ENCODE measurements at places on chromosomes 6 and 20. TPM values are rescaled to one million over a fixed set of nuclear protein-coding genes. Genes with fewer than 3 reads are reported as not detected.

GRCh38 chr6:75759207-75759606 is 10.2 kb downstream of the MYO6 start:
- DNase-seq = no peak

- DNase-seq = no peak
Observed at GRCh38 chr6:56279331-56280080, 32.1 kb upstream of the COL21A1 start.

DNA sequence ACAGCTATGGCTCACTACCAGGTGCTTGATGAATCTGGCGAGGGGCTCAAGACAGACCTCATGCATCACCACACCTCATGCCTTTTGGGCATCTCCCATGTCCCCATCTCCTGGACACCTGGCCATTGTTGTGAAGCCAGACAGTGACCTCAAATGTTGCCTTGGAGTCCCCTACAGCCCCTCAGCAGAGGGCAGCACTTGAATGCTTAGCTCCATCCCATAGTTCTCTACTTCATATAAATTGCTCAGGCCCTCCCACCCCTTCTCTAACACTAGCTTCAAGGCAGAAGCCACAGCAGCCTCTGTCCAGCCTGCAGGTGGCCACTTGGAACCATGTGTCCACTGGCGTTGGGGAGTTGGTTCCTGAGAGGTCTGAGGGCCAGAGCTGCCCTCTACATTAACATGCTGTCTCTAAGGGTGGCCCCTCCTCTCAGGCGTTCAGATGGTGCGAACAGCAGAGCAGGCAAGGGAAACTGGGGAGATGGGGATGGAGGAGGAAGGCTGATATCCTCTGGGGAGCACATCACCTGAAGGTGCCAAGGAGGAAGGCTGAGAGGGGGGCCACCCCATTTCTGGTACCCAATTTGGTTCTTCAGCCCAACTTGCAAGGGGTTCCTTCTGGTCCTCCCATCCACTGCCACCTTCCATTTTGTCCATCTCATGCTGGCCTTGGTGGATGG is 31.3 kb downstream of the MOCS1 start:
- no peak for DNase-seq

GRCh38 chr6:23414051-23414445 is 712.0 kb upstream of the NRSN1 start:
- no peak for DNase-seq

The PTPRT gene
- not detected for total RNA-seq

DNA sequence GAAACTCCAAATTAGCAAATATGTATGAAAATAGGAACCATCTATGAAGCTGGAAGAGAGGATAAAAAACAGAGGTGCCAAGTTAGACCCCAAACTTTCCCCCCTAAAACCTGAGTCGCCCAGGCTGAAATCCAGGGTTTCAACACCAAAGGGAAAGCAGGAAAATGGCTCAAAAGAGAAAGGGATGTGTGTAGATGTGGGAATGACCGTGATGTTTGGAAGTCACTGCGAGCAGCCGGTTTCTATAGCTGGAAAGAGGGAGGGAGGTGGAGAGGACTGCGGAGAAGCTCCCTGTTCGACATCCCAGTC is 4.5 kb downstream of the RING1 start:
- DNase-seq = no peak

GRCh38 chr20:59437601-59438031 is 137.2 kb downstream of the EDN3 start:
- no peak for DNase-seq

DNA sequence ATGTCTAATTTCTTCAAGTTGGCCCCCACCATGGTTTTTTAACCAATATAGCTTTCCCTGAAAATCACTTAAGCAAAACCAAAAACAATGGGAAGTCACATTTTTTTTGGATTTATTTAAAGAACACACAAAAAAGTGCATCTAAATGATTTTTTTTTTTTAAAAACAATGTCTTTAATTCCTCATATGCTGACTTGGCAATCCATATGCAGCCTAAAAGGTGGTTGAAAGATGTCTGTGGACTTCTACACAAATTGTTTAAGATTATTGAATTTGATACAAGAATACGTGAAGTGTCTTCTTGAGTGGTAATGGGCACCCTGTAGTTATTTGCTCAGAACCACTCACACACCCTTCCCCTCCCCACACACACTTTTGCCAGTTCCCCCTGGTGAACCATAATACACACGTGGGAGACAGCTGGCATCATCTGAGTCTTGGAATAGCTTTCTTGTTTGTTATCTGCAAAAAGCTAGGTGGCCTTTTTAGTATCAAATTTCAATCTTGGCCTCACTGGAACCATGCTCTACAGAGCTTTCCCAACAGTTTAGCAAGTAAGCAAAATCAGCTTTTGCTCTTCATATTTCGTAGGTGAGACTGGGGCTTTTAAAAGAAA is 60.9 kb upstream of the TULP1 start:
- no peak for DNase-seq

- no peak for DNase-seq
Observed at GRCh38 chr6:143205131-143205535, 144.4 kb downstream of the AIG1 start.

- DNase-seq = no peak
Observed at GRCh38 chr20:46646122-46646521, 5.1 kb downstream of the SLC13A3 start.

GRCh38 chr20:23602241-23602640 is 3.5 kb downstream of the CST9 start:
- DNase-seq = no peak

The ANGPT4 gene
- total RNA-seq = not detected

DNA sequence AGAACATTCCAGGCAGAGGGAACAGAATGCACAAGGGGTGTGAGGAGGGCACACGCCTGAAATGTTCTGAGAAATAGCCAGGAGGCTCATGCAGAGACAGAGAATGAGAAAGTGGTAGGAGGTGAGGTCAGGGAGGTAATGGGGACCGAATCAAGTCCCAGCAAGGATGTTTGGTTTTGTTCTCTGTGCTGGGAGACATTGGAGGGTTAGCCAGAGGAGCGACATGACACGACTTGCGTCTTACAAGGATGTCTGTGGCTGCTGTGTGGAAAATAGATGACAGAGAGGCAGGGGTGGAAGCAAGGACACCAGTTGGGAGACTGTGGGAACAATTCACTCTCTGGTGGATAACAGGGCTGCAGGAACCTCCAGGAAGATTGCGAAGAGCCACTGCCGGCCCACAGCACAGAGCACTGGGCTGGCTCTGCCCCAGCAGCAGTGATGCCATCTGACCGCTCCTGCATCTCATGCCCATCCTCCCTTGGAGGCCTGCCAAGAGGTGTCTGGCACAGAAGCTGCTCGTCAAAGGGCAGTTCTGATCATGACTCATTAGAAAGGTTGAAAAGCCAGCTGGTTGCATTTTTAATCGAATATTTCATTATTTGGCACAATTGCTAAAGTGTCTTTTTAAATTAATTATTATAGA is 57.7 kb upstream of the CD83 start:
- no peak for DNase-seq

The GSTA3 gene
- not detected for total RNA-seq

DNA sequence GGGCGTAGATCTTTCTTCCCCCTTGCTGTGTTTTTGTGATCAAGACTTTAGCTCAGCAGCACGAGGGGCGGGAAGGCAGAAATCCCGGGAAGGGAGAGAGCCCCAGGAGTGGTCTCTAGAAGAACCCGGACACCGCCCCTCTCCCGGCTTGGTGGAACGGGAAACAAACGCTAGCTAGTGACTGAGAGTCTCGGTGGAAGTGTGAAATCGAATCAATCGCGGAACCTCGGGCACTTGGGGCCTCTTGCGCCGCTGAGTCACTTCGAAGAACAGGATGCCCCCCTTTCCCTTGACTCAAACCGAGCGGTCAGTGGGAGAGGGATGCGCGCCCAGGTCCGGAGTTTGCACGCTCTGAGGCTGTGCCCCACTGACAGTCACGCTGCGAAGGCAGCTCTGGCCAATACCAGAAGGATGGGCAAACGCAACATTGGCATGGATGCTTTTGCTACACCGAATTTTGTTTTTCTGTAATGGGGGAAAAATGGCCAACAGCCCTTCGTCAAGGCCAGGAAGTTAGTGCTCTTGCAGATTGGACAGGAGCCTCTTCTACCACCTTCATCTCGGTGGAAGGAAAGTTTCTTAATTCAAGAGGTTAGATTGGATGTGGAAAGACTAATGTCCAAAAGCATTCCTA is 1.6 kb upstream of the OLIG3 start:
- no peak for DNase-seq

The TMC2 gene
- total RNA-seq = not detected

GRCh38 chr6:152380993-152381898 is 255.9 kb downstream of the SYNE1 start:
- no peak for DNase-seq

The MYCT1 gene
- total RNA-seq = not detected

- no peak for DNase-seq
Observed at GRCh38 chr6:166554316-166554715, 32.2 kb downstream of the RAMACL start.

- DNase-seq = no peak
Observed at GRCh38 chr6:72836971-72837370, 215.1 kb downstream of the KCNQ5 start.

DNA sequence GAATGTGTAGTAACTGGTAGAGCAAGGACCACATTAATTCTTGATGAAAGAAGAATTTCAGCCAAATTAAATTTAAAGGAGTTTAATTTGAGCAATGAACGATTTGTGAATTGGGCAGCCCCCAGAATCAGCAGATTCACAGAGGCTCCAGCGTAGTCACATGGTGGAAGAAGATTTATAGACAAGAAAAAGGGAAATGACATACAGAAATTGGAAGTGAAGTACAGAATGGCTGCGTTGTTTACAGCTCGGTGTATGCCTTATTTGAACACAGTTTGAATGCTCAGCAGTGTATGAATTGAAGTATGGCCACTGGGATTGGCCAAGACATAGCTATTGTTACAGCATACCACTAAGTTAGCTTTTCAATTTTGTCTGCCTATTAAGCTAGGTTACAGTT is 173.6 kb upstream of the ARG1 start:
- DNase-seq = no peak

- DNase-seq = no peak
Observed at GRCh38 chr6:126123226-126123625, 136.9 kb downstream of the TRMT11 start.

DNA sequence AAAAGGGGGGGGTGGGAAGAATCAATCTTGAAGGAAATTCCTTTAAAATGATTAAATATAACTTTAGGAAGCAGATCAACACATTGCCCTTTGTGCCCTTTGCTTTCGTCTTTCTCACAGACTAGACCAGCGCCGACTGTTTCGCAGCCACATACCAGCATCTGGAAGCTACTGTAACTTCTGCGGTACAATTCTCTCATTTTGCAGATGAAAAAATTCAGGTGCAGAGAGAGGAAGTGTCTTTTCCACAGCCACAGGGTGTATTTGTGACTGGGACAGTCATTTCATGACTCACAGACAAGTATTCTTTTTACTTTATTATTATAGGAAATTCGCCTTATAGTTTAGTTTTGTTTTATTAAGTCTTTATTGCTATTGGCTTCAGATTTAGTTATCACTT is 84.2 kb downstream of the UST start:
- DNase-seq = peak; percentile 16

GRCh38 chr6:36788768-36789167 is 50.5 kb downstream of the CPNE5 start:
- DNase-seq = no peak

DNA sequence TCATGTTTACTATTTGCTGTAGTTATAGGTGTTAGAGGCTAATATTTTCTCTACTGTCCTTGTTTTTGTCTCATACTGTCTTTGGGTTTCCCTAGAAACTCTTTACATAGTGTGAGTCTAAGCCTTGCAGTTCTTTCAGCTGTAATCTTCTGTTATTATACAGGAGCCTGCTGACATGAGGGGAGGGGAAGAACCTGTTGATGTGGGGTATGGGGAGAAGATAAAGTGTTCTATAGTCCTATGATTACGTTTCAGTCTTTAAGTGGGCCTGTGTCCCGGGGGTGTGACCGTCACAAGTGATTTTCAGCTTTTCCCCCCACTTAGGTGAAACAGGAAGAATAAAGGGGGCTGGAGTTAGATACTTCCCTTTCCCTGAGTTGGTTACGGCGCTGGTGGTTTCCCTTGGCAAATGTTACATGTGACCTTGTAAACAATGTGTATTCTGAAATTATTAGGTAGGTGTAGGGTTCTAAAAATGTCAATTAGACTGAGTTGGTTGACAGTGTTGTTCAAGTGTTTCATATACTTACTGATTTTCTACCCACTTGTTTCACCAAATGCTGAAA is 41.3 kb downstream of the REV3L start:
- DNase-seq = no peak

- no peak for DNase-seq
Observed at GRCh38 chr6:53888931-53889330, 94.1 kb downstream of the LRRC1 start.

GRCh38 chr6:136633355-136633754 is 83.1 kb upstream of the MAP7 start:
- no peak for DNase-seq

- DNase-seq = no peak
Observed at GRCh38 chr20:39676857-39677391, 714.8 kb downstream of the DHX35 start.

- DNase-seq = no peak
Observed at GRCh38 chr20:9087531-9088217, 18.8 kb downstream of the PLCB4 start.

The DLL1 gene
- total RNA-seq = 7.1 TPM

DNA sequence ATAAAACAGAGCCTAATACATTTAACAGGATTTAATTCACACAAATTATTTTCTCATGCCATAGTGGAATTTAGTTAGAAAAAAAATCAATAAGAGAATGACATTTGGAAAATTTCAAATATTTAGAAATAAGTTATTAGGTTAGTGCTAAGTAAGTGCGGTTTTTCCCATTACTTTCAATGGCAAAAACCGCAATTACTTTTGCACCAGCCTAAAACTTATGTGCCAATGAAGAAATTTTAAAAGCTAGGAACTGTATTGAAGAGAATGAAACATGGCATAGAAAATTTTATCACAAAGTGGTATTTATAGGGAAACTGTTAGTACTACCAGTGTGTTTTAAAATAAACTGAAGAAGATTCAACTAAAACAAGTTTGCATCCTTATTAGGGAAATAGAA is 228.3 kb upstream of the FKBP1C start:
- DNase-seq = no peak

The COL11A2 gene
- 3.0 TPM for total RNA-seq

All from CD4-positive, alpha-beta T cell (primary cell).